ENCODE measurements at places on chromosomes 1 and 21. TPM values are rescaled to one million over a fixed set of nuclear protein-coding genes. Genes with fewer than 3 reads are reported as not detected.

NBPF6 gene
- polyA plus RNA-seq = not detected

OLFML2B gene
- not detected for polyA plus RNA-seq

UBXN10 gene
- polyA plus RNA-seq = 0.39 TPM

PGLYRP4 gene
- polyA plus RNA-seq = not detected

PTGS2 gene
- 0.08 TPM for polyA plus RNA-seq

CFAP141 gene
- not detected for polyA plus RNA-seq

PIK3CD gene
- polyA plus RNA-seq = 82.6 TPM

PAX7 gene
- polyA plus RNA-seq = not detected

NUP133 gene
- 16.3 TPM for polyA plus RNA-seq

RGS8 gene
- not detected for polyA plus RNA-seq

ZNF683 gene
- polyA plus RNA-seq = 8.8 TPM

C8B gene
- polyA plus RNA-seq = not detected

OR14I1 gene
- polyA plus RNA-seq = not detected

SPAG17 gene
- polyA plus RNA-seq = not detected

PPFIA4 gene
- polyA plus RNA-seq = not detected
